ENCODE measurements at places on chromosomes 2 and 18.

GRCh38 chr2:240137596-240138253, 1.6 kb upstream of the COPS9 start:
- DNase-seq, result no peak

- peak; percentile 19 for DNase-seq
Observed at GRCh38 chr2:236712304-236712703, 142.7 kb downstream of the ACKR3 start.

DNA sequence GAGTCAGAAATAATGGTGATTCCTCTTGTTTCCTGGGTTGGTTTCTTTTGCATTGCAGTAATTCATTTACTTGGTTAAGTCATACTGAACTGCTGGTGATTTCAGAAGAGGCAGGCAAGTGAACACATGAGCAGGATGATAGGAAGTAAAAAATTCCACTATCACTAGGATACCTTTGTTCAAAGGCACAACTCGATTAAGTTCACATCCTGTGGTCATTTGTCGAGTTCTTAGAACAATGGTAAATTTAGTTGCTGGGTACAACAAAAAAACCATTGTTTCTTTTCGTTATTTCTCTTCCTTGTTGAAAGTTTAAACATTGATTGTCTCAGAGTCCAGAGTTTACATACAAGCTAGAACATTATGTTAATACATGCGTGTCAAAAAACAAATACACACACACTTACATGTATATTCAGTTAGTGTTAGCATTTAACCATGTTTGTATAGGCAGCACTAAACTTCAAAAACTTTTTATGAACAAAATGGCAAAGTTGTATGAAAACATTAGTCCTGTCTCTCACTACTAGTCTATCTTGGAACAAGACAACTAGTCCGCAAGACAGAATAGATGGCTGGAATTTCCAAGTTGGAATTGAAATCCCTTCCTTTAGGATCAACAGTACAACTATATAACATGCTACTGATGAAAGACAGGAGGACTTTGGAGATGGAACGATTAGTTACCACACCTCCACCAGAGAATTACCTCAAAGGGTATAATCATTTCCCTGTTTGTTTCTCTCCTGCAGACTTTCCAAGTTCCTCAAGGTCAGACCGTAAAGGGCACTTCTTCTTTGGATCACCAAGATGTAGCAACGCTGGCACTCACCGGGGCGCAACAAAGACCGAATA, 26.2 kb downstream of the STK39 start:
- peak; percentile 77 for DNase-seq

GRCh38 chr2:104901037-104901881, 47.3 kb downstream of the POU3F3 start:
- DNase-seq, result peak; percentile 93
